ENCODE measurements at places on chromosomes 1 and 21. TPM values are rescaled to one million over a fixed set of nuclear protein-coding genes. Genes with fewer than 3 reads are reported as not detected.

DNA sequence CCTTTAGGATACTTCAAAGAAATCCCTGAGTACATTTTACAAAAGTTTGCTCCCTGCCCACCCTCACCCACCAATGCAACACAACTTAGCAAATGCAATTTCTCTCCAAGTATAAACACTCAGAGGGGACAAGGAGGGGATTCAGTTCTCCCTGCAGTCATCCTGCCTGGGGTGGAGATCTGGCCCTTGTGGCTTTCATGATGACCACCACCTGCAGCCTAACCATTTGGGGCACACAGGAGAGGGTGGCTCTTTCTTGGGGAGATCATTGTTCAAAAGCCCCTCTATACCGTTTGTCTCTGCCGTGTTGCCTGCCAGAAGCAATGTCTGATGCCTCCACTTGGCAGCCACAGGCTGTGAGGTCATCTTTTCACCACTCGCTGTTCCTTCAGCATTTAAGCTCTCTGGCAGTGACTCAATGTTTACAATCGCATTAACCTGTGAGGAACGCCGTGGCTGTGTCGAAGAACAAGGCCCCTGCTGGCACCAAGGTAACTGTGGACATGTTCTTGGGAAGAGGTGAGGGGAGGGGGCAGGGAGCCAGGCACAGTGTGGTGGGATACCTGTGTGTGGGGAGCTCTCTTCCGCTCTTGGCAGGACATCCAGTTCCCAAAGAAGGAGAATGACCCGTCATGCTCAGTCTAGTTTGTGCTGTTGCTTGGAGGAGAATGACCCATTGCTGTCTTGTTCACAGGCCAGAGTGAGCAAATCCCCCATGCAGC is 103.9 kb upstream of the DUSP10 start:
- no peak for DNase-seq

DNA sequence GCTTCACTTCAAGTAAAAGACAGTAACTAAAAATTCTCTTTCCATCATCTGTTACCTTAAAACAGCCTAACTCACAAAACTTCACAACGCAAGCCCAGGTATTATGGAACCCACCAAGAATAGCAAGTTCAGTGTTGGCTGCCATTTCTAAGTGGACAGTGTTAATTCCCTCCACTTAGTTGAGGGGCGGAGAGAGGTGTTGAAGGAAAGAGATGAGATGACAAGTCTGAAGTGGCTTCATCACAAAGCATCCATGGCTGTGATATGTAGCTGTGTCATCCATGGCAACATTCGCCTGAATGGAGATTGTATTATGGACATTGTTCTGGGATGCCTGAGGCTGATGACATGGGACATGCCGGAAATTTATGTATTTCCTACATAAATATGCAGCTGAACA is 101.8 kb downstream of the SIM2 start:
- DNase-seq, result no peak

Gene RABIF
- 7.7 TPM for total RNA-seq

GRCh38 chr1:210372491-210372890 is 43.8 kb downstream of the HHAT start:
- DNase-seq, result no peak

Gene CYP2J2
- 1.1 TPM for total RNA-seq

DNA sequence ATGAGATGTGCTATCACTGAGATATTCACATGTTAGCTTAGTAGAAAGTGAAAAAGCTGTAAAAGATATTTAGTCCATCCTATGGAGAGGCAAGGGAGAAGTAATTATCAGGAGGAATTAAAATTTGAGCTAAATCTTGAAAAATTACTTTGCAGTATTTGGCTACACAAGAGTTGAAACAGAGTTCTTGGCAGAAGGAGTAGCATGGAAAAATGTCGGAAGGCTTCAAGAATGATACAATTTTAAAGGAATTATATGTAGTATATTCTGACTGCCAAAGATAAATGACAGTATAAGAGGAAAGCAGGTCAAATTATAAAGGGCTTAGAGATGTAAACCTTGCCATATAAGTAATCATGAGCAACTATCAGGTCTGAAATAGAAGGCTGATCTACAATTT is 518.9 kb downstream of the BRINP3 start:
- DNase-seq, result no peak

GRCh38 chr1:109845658-109846057 is 65.0 kb upstream of the CSF1 start:
- no peak for DNase-seq

DNA sequence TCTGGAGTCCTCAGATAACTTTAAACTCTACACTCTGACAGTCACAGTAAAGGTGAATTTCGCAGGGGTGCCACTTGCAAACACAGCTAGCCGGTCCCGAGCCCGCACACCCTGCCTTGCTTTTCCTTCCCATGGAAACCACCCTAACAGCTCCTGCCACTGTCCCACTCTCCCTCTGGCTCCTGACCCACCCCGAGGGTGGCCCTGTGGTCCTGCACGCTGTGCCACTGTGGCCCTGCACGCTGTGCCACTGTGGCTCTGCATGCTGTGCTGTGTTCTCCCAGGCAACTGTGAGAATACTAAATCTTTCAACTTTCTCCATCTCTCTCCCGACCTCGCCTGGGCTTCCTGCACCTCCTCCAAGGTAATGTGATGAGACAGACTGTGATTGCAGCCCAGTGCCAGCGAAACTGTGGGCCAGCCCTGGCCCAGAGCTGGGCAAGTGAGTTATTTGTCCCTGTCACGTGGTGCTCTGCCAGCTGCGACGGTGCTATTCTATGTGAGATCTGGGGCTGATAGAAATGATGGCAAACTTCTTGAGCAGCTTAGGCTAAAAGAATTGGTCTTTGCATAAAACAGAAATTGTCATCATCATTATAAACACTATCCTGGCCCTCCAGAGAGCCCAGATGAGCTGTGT is 63.4 kb upstream of the TARBP1 start:
- DNase-seq, result no peak

Gene NPPA
- 0.80 TPM for total RNA-seq

Gene IQGAP3
- 2.5 TPM for total RNA-seq

DNA sequence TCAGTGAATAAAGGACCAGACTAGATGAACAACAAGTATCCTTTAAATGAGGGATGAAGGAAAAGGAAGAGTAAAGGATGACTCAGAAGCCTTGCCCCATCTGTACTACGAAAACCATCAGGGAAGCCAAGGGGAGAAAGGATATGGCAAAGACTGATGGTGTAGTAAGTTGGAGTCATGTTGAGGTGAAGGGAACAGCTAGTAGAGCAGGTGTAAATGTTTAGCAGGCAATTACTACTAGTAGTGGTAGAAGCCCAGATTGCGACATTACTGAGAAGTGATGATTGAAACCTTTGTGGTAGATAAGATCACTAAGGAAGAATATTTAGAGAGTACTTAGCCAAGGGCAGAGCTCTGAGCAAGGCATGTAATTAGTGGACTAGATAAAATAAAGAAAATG is 84.0 kb downstream of the PHTF1 start:
- DNase-seq, result no peak

DNA sequence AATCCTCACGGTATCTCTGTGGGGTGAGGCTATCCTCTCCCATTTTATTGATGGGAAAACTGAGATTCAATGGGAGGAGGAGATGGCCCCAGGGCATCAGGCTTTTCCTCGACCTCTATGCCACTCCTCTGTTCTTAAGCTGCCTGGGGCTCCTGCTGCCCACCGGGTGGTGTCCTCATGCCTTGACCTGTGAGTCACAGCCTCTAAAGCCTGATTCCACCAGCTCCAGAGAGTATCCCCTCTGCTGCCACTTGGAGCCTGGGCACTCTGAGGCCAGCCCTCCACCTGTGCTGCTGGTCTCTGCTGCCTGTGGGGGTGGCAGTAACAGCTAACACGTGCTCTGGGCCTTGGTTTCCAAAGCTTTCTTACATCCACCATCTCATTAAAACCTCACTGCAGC is 241.2 kb downstream of the TRABD2B start:
- no peak for DNase-seq

GRCh38 chr1:39132505-39133339 is 71.8 kb upstream of the MACF1 start:
- no peak for DNase-seq

DNA sequence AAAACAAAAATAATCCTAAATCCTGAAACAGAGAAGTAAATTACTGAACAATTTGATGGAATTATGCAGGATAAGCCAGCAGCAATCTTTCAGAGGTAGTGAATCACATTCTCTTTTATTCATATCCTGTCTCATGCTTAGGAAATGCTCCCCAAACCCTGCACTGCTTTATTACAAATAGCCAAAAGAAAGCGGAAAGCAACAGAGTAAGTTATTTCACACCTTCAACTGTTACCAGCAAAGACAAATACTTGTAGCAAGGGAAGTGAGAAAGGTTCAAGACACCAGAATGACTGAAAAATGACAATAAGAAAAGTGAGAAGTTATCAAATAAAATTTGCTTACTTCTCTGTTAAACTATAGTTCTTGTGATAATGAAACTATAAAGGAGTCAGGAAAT is 6.2 kb downstream of the ZRANB2 start:
- no peak for DNase-seq

Gene CNIH3
- total RNA-seq, result 2.3 TPM

Gene CA6
- total RNA-seq, result 1.5 TPM

Gene AKNAD1
- total RNA-seq, result 0.14 TPM

- no peak for DNase-seq
Observed at GRCh38 chr1:94831641-94832040, 11.5 kb downstream of the SLC44A3 start.

Gene TPTE
- not detected for total RNA-seq

- DNase-seq, result no peak
Observed at GRCh38 chr1:47388030-47388890, 27.8 kb upstream of the FOXE3 start.

DNA sequence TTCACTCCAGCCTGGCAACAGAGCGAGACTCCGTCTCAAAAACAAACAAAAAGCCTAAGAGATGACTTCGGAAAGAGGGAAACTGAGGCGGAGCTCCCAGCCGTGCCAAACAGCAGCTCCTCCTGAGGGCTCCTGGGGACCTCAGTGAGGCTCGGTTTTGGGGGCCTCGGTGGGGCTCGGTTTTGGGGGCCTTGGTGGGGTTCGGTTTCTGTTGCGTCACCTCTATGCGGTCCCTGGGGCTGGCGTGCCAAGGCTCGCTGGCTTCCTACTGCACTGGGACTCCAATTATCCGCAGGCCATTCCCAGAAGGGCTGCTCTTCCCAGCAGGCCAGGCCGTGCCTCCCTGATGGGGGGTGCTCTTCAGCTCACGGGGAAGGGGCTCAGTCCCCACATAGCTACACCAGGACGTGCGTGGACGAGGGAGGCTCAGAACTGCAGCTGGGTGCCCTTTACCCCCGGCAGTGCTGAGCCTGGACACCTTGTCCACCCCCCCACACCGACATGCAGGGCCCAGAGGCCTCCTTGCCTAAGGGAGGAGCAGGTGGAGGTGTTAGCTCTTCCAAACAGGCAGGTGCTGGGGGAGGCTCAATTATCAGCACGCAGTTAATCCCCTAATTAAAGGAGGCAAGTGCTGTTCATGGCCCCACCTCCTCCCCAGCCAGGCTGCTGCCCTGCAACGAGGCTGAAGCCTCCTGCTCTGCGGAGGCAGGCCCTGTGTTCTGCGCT is 5.1 kb upstream of the C1orf159 start:
- DNase-seq, result no peak

GRCh38 chr1:56967900-56968832 is 2.4 kb upstream of the C8B start:
- DNase-seq, result no peak

DNA sequence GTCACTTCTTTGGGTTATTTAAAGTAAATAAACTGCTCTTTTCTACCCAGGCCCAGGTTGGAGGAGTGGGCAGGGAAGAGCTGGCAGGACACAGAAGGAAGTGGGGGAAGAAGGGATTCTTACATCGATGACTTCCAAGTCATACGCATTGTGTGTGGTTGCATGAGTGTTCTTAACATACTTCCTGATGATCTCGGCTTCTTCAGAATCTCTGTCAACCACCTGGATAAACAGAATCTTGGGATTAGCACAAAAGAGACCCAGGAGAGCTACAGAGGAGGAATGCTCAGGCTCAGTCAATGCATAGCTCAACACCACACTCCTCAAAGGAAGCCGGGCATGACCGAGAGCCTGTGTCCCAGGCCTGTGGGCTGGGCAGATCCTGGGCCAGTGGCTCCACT is 42.1 kb downstream of the PARP1 start:
- no peak for DNase-seq

DNA sequence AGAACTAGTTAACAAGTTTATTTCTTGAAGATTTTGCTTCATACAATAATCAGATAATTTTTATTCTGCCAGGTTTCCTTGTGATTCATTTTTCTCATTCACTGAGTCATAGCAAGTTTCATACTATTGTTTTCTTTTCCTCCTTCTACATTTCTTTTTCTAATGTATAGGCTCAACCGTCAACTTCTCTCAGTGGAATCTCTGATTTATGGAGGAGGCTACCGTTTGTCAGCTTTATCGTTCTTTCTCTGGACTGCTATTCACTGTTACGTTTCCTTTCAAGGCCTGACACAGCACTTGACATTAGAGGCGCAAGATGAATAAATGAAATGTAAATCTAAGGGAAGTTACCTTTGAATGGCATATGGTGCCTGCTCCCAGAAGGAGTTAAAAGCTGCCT is 284.3 kb upstream of the NR5A2 start:
- DNase-seq, result no peak

- DNase-seq, result no peak
Observed at GRCh38 chr1:234546890-234547788, 62.8 kb downstream of the IRF2BP2 start.

DNA sequence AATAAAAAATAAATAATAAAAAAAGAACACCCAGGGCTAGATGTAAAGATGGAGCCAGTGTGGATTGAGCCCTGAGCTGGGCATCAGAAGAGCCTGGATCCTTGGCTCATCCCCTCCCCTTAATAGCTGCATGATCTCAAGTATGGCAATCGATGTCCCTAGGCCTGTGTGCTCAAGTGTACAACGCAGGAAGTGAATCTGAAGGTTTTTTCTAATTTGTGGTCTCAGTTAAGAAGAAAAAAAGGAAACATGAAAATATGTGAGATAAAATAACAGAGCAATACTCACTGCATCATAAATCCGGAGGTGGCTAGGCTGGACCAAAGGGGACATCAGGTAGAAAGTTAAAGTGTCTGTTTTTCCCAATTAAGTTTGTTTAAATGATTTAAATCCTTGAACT is 47.3 kb upstream of the SLC44A3 start:
- no peak for DNase-seq

GRCh38 chr21:22728091-22728490 is 1729.9 kb downstream of the NCAM2 start:
- no peak for DNase-seq

Gene MX1
- total RNA-seq, result 148 TPM

Gene KCNC4
- 3.0 TPM for total RNA-seq

Gene RBP7
- total RNA-seq, result 4.2 TPM

Measured in thymus (tissue), 14 donors.